Activated CD4-positive, alpha-beta T cell treated with anti-CD3 and anti-CD28 coated beads, Interleukin-10, Interleukin-2, amounts not matched to agents 100 ng/mL and 50 ng/mL, durations not matched to agents 16 hours and 8 hours (primary cell): ENCODE measurements at places on chromosomes 12 and 14.
A peak's percentile ranks its signal among the peaks of the same experiment; 100 is the strongest.

DNA sequence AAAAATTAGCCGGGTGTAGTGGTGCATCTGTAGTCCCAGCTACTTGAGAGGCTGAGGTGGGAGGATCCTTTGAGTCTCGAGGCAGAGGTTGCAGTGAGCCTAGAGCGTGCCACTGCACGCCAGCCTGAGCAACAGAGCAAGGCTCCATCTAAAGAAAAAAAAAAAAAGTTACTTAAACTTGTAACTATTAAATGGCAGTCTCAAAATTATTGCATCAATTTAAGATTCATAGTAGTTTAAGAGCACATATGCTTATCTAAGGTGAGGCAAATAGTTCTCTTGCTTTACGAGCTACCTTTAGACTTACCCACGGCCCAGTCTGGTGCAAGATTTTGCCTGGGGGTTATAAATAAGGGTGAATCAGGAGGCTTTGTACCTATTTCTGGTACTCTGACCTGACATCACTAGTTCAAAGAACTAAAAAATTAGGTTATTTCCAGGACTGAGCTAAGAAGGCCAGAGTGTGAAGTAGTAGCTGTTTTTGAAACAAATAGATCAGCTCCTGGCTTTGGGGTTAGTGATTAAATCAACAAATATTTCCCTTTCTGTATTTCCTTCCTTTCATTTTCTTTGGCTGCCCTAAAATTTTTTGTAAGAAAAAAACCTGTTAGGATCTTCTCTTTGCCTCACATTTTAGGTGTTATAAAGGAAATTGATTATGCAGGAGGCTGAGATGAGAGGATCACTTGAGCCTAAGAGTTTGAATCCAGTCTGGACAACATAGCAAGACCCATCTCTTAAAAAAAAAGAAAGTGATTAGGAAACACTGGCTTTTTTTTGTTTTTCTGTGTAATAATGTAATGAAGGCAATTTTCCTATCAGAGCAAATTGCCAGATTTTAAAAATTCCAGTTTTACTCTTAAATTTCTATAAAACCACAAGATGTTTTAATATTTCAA, 3.6 kb downstream of the MGAT2 start:
- peak; percentile 58 for DNase-seq

DNA sequence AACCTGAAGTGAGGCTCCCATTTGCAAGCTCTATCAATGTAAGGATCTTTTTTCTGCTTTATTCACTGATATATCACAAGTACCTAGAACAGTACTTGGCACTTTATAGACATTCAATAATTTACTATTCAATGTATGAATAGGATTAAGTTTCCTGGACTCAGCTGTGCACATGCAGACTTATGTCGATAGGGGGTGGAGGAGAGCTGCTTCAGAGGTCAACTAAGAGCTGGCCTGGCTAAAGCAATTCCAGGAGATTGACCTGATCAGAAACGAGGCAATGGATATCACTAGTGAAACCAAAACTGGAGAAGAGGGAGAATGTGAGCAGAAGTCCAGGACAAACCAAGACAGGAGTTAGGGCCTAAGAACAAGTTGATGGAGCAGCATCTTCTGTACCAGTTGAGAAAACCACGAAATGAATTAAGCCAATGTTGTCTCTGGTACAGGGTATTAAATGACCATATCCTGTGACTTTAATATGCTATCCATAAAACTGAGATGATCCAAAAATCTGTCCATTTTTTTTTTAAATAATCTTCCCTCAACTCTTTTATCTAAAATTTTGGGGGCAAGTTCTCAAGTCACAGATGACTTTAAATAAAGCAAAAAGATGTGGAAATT, 169.2 kb downstream of the PIK3C2G start:
- DNase-seq, result peak; percentile 9

- peak; percentile 8 for DNase-seq
These were observed 64.5 kb downstream of the SEC23A start for GRCh38 chr14:39038542-39038941.

DNA sequence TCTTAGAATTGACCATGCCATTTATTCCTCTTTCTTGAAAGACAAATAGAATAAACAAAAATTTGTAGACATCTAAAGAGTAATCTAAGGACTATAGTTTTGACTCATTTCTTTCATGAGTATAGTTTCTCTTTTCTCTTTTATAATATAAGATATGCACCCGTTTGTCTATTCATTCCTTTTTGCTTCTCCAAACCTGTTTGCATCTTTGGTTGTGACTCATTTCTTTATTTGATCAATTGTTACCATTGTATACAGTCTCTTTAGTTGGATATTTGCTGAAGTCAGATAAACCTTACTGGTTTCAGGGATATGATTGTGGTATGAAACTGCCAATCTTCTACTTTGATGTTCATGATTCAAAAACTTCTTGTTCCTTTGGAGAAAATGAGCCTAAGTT, 268.7 kb downstream of the FBXL14 start:
- DNase-seq, result peak; percentile 79

DNA sequence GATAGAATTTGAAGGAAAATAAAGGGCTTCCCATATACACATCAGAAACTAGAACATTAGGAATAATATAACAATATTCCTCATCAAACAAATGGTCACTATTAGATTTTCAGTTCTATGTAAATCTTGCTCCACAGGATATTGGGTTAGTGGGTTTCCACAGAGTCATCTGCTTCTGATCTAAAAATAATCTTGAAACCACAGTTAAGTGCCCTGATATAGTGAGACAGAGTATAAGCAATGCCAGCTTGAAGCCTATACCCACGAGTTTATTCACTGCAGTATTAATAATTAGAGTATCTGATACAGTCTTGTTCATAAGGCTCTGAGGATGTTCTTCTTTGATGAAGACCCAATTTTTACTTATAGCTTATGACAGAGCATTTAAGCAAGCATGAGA, 74.5 kb upstream of the ATF7IP start:
- DNase-seq, result no peak

DNA sequence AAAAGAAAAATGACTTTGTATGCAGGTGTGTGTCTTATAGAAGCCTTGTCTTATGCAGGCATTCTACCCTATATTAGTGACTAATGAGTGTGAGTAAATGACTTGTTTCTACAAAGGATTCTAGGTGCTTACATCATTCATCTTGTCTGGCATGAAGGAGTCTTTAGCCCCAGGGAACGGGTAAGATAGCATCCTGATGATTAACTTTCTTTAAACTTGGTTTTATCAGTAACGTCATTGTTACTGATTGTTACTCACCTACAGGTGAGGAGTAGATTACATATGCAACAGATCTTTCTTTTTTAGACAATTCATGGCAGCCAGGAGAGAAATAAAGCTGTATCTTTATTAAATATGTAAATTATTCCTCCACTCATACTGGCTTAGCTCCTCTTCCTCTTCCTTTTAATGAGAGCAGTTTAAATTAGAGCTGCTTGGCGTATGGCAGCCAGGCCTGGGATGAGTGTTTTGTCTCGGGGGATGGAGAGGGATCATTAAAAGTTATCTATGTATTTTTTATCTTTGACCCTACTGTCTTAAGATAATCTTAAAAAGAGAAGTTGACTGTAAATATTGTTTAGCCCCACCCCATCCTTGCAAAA, 57.2 kb upstream of the ATP2A2 start:
- DNase-seq, result no peak

GRCh38 chr12:43883748-43884147, 47.9 kb downstream of the TMEM117 start:
- no peak for DNase-seq

DNA sequence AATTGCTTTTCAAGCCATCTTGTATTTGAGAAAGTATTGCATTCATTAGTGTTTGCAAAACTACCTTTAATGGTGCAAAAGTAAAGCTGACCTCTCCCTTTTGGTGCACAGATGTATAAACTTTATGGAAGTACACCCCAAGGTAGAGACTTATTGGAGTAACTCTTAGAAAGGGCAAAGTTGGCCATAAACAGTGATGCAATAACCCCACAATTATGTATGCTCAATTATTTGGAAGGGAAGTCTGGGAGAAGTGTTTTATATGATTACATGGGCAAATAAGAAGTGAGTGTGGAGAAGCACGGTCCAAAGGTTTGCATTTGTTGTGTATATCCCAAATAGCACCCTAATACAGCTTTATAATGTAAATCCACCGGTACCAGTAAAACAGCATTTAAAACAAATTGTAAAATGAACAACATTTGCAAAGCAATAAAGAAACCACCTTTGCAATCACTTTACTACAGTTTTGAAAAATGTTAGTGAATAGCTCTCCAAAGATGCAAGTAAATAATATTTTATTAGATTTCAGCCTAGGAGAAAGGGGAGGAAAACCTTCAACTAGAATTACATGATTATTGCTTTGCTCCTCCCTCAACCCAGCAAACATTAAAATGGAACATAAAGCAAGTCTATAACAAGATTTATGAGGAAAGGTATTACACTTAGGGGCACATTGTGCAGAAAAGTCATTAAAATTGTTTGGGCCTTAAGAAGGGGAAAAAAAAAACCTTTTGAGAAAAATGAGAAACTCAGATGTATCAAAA, 70.5 kb downstream of the HMGA2 start:
- DNase-seq, result no peak

DNA sequence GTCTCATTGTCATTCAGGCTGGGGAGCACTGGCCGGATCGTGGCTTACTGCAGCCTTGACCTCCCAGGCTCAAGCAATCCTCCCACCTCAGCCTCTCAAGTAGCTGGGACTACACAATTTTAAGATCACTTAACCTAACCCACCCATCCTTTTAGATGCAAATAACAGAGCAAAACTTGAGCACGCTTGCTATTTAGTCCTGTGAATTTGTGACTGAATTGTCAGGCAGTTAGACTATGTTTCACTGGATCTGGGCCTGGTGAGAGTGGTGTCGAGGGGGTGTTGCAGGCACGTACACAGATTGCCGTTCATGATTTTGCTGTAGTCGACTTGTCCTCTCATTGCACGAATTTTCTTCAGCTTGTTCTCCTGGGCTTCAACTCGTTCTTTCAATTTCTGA, 38.2 kb downstream of the ZFYVE21 start:
- no peak for DNase-seq

DNA sequence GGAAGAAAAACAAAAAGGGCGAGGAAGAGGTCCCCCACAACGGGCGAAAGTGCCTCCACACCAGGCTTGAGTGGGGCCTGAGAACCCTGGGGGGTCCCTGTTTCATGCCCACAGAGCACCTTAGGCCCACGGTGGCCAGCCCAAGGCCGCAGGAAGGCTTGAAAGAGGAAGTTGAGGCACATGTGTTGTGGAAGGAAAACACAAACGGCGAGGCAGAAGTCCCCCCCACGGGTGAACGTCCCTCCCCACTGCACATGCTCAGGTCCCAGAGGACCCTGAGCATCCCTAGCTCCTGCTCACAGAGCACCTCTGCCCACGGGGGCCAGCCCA, 371.5 kb downstream of the ALG10 start:
- no peak for DNase-seq
